Stimulated activated naive CD8-positive, alpha-beta T cell treated with anti-CD3 and anti-CD28 coated beads, Interleukin-15, Interleukin-2, amounts not matched to agents 100 U/mL and 50 U/mL, for 24 hours (primary cell): ENCODE measurements at places on chromosomes 16 and 17.

- no peak for DNase-seq
Measured at GRCh38 chr16:69083306-69083941, 22.0 kb upstream of the HAS3 start.

- no peak for DNase-seq
Measured at GRCh38 chr16:26569793-26570192, 496.9 kb upstream of the C16orf82 start.

- DNase-seq: no peak
Measured at GRCh38 chr17:58272367-58273280, 8.1 kb downstream of the MPO start.

DNA sequence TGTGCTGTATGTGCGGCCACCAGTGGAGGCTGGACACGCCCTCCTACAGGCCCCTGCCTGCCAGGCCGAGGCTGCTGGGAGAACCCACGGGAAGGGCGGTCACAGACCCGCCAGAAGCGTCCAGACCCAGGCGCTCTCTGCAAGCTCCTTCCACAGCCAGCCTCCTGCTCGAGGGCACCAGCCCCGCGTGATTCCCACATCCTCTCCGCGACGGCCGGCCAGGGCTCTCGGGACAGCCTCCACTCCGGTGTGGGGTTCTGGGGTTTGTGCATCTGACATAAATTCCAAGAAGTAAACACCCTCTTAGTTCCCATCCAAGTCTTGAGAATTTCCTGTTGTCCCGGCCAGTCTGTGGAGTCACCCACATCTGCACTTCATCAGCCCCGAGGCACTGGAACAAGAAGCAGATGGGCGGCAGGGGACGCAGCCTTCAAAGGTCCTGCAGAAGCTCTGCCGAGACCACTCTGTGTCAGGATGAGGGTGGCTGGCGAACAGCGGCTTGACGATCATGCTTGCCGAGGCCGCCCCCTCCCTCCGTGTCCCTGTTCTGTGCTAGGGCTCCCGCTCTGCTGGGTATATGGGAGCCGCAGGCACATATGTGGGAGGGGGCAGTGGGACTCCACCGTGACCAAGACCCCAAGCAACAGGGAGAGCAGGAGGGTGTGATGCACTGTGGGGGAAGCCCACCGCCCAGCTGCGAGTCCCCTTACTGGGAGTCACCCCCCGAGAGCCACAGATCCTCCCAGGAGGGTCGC is 2.4 kb upstream of the TMEM204 start:
- no peak for DNase-seq

DNA sequence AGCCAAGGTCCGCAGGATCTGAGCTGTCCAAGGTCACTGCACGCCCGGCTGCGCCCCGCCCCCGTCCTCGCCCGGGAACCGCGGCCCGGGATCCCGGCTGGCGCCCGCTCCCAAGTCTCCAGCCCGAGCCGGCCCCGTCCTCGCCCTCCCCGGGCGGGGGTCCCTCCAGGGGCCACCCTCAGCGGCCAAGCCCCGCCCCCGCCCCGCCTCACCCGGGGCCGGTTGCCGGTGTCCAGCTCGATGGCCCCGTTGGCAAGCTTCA is 216 bp downstream of the VPS9D1 start:
- no peak for DNase-seq

GRCh38 chr17:77145612-77146245 is 5.0 kb downstream of the SEC14L1 start:
- peak; percentile 26 for DNase-seq

DNA sequence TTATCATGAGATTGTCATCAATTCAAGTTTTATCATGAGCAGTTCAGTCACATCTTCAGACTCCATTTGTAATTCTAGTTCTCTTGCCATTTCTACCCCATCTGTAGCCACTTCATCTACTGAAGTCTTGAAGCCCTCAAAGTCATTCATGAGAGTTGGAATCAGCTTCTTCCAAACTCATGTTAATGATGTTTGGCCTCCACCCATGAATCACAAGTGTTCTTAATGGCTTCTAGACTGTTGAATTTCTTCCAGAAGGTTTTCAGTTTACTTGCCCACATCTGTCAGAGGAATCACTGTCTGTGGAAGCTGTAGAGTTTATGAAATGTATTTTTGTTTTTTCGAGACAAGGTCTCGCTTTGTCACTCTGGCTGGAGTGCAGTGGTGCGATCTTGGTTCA is 16.0 kb downstream of the NSRP1 start:
- no peak for DNase-seq

DNA sequence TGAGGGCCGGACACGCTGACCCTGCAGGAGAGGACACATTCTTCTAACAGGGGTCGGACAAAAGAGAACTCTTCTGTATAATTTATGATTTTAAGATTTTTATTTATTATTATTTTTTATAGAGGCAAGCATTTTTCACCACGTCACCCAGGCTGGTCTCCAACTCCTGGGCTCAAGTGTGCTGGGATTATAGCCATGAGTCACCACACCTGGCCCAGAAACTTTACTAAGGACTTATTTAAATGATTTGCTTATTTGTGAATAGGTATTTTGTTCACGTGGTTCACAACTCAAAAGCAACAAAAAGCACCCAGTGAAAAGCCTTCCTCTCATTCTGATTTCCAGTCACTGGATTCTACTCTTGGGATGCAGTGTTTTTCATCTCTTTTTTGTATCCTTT is 2.3 kb upstream of the SERPINF1 start:
- DNase-seq: no peak
